ENCODE measurements at places on chromosomes 2 and 18.

GRCh38 chr2:106978647-106979046 lies 92.7 kb upstream of the ST6GAL2 start:
- no peak for DNase-seq

DNA sequence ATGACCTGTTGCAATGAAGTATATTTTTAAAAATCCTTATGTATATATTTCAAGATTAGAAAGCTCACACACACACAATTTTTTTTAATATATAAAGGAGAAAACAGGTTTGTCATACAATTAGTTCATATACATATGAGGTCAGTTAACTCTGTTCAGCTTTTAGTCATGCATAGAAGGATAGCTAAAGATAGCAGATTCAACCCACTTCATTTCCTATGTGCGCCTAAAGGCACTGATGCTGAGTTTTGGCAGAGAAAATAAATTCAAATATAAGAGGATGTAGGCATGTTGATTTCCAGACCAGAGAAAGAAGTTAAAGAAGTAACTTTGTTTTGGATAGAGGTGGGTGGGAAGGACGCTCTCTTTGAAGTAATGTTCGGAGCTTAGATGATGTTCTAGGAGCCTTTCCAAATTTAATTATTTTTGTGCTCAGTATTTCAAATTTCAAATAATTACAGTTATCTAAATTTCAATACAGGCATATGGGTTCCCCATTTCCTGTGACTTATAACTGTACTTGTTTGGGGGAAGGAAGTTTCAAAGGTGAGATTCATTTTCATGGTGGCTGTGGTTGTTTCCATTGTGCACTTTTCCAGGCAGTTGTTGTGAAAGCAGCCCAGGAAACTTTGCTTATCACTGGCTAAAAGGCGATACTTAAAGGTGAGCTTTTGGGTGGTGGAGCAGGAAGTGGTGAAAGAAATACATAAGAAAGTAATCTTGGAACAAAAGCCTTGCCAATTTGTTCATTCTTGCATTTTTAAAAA lies 523.4 kb upstream of the FANCL start:
- DNase-seq: no peak

GRCh38 chr2:127637725-127638252 lies 8.2 kb upstream of the GPR17 start:
- DNase-seq: no peak

DNA sequence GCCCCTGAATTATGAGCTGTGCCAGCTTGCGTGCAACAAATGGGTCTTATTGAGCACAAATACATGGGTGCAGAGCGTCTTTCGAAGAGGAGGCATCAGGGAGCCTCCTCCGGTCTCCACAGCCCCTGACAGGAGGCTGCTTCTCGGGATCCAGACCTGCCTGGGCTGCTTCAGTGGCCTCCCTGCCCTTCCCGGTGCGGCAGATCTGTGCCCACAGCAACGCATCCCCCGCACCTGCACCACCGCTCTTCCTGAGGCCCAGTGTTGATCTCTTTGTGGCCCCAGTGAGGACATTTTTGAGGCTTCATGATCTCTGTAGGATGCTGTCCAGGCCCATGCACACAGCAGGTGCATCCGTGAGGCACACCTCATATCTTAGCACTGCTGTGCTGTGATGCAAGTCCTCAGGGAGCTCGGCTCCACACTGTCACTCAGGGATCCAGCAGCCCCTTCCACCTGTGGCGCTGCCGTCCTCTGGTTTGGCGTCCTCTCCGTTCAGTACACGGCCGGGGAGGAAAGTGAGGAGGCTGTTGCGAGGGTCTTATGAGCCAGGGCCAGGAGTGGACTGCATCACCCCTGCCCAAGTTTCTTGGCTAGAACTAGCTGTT lies 17.4 kb downstream of the RTP5 start:
- no peak for DNase-seq

- DNase-seq: no peak
Observed at GRCh38 chr2:166234112-166234846, 106.5 kb upstream of the SCN1A start.

- DNase-seq: no peak
Observed at GRCh38 chr2:238042849-238043584, 17.8 kb upstream of the SCLY start.

DNA sequence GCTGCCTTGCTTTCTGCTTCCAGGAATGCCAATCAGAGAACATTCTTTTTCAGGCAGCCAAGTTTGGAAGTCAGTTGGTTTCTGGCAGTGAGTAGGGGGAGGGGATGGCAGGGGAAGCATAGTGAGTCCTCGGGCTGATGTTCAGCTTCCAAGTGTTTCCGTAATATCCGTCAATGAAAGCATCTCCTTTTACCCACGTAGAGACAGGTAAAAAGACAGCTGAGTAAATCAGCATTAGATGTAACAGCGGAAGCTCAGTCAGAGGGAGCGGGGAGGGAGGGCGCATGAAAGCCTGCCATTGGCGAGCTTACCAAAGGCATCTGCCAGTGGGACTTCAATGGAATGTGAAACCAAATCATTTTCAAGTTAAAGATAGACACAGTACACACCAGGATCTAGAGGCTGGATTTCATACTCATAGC lies 117.1 kb upstream of the DTNA start:
- DNase-seq: no peak

DNA sequence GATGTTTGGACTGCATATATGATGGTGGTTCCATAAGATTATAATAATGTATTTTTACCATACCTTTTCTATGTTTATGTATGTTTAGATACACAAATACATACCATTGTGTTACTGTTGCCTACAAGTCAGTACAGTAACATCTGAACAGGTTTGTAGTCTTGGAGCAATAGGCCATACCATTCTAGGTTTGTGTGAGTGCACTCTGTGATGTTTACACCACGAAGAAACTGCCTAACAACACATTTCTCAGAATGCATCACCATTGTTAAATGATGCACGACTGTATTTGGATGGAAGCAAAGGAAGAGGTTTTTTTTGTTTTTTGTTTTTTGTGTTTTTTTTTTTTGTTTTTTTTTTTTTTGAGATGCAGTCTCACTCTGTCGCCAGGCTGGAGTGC lies 9.5 kb downstream of the DUSP19 start:
- DNase-seq: no peak

GRCh38 chr2:72144632-72145288 lies 2.9 kb downstream of the CYP26B1 start:
- DNase-seq: no peak

- DNase-seq: no peak
Observed at GRCh38 chr2:186639939-186640338, 50.1 kb downstream of the ITGAV start.

- DNase-seq: no peak
Observed at GRCh38 chr2:97735161-97735561, 21.8 kb downstream of the ZAP70 start.

Data from activated CD4-positive, alpha-beta T cell treated with anti-CD3 and anti-CD28 coated beads, Interleukin-2, amount 50 U/mL, for 4 hours (primary cell).